ENCODE measurements at places on chromosomes 11 and 22. TPM values are rescaled to one million over a fixed set of nuclear protein-coding genes. Genes with fewer than 3 reads are reported as not detected.

DNA sequence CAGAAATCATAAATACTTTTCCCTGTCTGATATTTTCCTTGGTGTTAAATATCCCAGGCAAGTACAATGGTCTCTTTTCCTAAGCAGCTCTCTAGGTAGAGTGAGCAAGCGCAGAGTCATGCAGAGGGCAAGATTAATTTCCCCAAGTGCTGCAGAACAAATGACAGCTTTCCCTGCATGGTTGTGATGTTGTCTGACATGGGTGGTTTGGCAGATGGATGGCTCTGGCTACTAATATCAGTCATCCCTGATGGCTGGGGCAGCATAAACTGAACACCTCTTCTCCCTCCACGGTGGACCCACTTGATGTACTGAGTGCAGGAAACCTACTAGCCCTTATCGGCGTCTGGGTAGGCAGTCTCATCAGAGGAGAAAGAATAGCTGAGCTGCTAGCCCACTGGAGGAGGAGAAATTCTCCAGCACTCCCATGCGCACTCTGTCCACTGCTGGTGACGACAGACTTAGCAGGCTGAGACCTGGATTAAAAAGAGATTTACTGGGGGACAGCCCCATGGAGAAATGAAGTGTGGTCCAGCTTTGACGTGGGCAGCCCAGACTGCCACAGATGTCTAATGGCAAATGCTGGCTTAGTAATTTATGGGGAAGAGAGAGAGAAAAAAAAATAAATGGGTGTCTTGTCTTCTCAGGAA lies 202.9 kb downstream of the DBX1 start:
- peaks cover 4% of the 10 kb centered on the region for H3K27me3 ChIP-seq
- H3K4me1 ChIP-seq = peaks cover 35% of the 10 kb centered on the region
- no peak overlapping the region for H3K27ac ChIP-seq

DNA sequence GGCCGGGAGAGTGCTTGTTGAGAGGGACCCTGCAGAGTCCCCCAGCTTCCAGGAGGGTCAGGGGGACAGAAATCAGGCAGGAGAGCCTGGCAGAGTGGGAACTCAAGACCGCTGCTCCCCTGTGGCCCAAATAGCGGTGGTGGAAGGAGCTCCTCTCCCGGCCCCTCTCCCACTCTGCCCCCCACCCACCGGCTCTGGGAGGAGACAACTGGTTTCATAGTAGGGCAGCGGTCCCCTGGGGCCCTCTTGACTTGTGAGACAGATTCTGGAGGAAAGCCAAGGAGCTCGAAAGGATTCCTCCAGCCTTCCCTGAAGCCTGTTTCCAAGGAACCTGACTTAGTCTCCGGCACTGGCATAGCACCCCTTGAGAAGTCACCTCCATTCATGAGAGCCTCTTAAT lies 10.1 kb downstream of the PKNOX2 start:
- no peak overlapping the region for H3K4me3 ChIP-seq
- H3K4me1 ChIP-seq = peaks cover 40% of the 10 kb centered on the region
- peaks cover 49% of the 10 kb centered on the region for H3K27me3 ChIP-seq
- H3K36me3 ChIP-seq = no peaks in the 10 kb centered on the region
- no peak for DNase-seq
- H3K27ac ChIP-seq = no peak overlapping the region

The OR51B5 gene
- not detected for total RNA-seq

The DDI1 gene
- not detected for total RNA-seq

The CALCA gene
- total RNA-seq = 0.86 TPM

DNA sequence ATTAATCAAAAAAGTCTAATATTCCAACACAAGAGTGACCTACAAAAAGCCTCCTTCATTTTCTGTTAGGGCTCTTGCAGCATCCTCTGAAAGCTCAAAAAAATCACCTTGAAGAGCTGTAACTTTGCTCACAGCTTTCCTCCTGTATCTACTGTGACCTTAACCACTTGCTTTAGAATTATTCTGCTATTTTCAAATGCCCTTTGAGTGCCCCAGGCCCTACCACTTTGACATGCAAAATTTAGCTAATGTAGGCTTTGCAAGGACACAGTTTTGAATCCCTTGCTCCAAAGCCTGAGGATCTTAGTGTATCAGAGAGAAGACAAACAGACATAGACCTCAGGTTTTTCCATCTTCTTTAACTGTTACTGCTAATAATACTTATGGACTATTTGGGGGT lies 253.1 kb downstream of the LRRC4C start:
- peaks cover 2% of the 10 kb centered on the region for H3K27me3 ChIP-seq
- no peak for DNase-seq
- no peak overlapping the region for H3K27ac ChIP-seq
- H3K36me3 ChIP-seq = no peaks in the 10 kb centered on the region

- no peak overlapping the region for H3K27ac ChIP-seq
- peaks cover 4% of the 10 kb centered on the region for H3K36me3 ChIP-seq
- no peaks in the 10 kb centered on the region for H3K27me3 ChIP-seq
- H3K4me3 ChIP-seq = no peak overlapping the region
- peaks cover 23% of the 10 kb centered on the region for H3K4me1 ChIP-seq
- no peak for DNase-seq
Observed at GRCh38 chr11:30465192-30465591, 121.0 kb downstream of the MPPED2 start.

DNA sequence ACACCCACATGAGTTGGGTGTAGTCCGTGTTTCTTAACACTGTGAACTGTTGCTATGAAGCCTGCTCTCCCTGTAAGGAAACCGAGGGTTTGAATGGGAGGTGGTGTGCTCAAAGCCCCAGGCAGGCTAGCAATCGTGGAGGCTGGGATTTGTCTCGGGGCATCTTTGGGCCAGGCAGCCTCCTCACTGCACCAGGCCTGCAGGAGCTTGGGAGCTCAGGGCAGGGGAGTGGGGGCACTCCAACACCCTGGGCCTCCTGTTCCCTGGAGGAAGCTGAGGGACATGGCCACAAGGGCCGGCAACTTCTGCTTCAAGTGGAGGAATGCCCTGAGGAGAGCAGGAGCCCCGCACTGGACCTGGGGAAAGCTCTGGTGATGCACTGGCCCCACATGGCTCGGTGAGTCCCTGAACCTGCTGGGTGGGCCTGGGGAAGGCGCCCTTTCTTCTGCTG lies 164.7 kb upstream of the B3GAT1 start:
- peaks cover 24% of the 10 kb centered on the region for H3K27me3 ChIP-seq
- no peaks in the 10 kb centered on the region for H3K36me3 ChIP-seq
- H3K4me1 ChIP-seq = peaks cover 4% of the 10 kb centered on the region
- H3K4me3 ChIP-seq = no peak overlapping the region
- H3K27ac ChIP-seq = no peak overlapping the region
- peak; percentile 37 for DNase-seq

- DNase-seq = no peak
Observed at GRCh38 chr11:1969776-1970175, 22.6 kb downstream of the MRPL23 start.

Measured in type B pancreatic cell (in vitro differentiated cells).